Activated CD4-positive, CD25-positive, alpha-beta regulatory T cell (primary cell): ENCODE measurements at places on chromosomes 16 and 17.

DNA sequence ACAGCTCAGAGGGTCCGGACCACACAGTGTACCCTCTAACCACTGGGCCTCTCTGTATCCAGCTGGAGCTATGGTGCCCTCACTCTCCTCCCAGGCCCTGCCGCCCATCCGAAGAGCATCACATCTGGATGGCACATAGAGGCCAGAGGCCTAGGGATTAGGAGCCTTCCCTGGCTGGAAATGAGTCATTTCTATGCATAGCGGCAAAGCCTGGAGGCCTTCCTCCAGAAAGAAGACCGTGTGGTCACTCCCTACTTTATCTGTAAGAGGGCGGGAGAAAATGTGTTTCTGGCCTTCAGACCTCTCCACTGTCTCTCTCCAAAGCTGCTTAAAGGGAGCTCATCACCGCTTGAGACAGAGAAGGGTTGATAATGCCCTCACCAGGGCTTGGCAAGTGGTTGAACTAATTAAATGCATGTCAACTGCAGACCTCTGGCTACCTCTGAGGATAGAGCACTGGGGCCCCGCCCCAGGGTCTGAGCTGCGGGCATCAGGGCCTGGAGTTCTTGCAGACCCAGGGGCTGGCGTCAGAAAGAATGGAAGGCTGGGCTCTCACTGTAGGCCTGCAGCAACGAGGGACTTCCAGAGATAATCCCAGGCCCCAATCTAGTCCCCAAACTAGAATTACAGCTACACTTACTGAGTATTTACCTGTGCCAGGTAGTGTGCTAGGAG is 122.2 kb downstream of the IRX5 start:
- DNase-seq: no peak

DNA sequence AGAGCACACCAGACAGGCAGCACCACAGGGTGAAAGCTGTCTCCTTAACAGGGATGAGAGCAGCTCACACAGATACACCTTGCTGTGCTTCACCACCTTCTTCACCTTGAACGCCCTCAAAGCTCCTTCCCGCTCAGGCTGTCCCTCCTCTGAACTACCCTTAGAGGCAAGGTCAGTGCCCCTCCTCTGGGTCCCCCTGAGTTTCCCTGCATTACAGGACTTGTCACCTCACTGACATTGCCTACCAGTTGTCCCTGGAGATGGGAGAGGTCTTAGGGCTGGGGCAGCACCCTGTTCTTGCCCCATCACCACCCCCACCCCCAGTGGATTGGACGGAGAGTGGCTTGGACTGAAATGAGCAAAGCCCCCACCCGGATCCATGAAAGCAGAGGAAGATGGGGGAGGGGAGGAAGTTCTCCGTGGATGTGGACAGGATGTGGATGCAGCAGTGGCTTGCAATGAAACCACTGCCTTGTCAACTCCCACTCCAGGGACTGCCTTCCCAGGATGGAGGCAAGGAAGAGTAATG is 73.2 kb upstream of the CDH5 start:
- no peak for DNase-seq

- no peak for DNase-seq
Measured at GRCh38 chr17:77242118-77242851, 101.5 kb downstream of the SEC14L1 start.

DNA sequence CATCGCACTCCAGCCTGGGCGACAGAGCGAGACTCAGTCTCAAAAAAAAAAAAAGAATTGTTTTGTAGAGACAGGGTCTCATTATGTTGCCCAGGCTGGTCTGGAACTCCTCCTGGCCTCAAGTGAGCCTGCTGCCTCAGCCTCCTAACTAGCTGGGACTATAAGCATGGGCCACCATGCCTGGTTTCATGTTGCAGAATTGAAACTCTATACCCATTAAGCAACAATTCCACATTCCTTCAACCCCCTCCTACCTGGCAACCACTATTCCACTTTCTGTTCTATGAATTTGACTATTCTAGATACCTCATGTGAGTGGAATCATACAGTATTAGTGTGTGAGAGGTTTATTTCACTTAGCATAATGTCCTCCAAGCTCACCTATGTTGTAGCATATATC is 24.5 kb downstream of the RNF135 start:
- no peak for DNase-seq

DNA sequence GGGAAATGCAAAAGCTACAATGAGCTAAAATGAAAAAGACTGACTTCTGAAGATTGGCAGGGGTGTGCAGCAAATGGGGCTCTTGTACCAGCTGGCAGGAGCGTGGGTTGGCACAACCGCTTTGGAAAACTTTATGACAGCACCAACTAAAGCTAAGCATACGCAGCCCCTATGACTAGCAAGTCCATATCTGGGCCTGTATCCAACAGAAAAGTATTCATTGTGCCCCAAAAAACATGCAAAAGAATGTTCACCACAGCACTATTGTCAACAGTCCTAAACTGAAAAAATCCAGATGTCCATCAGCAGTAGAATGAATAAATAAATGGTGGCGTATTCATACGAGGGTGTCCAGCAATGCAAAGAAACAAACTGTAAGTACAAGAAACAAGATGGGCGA is 22.6 kb upstream of the ITGA3 start:
- no peak for DNase-seq

GRCh38 chr17:7944326-7944725 is 12.3 kb downstream of the CNTROB start:
- DNase-seq: no peak

DNA sequence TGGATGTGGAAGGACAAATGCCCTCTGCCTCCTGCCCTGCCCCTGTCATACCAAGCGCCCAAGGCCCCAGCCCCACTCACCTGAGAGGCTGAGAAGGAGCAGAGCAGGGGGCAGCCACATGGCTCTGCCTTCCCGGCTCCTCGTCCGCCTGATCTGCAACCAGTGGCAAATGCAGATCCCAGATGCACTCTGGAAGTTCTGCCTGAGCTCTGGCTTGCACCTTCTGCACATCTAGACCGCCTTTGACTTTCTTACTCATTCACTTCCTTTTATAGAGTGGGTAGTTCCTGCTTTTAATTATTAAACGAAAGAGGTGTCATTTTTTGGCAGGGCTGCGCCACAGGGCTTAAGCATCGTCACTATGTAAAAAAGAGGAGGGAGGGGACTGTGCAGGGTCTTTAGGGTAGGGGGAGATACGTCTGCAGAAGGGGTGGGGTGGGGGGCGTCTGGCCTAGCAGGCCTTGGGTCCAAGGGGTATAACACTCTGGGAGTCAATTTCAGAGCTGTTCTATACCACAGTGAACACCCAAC is at the start of gene CD300LB:
TSS of gene CD300LB (minus strand) at position 245 of the 531 bp plus-strand sequence. CDS start at position 120, 125 bp downstream.
- DNase-seq: no peak

GRCh38 chr16:9205661-9206060 is 114.2 kb downstream of the HAPSTR1 start:
- DNase-seq: no peak

- DNase-seq: no peak
Measured at GRCh38 chr16:77690416-77690815, 31.9 kb upstream of the NUDT7 start.

DNA sequence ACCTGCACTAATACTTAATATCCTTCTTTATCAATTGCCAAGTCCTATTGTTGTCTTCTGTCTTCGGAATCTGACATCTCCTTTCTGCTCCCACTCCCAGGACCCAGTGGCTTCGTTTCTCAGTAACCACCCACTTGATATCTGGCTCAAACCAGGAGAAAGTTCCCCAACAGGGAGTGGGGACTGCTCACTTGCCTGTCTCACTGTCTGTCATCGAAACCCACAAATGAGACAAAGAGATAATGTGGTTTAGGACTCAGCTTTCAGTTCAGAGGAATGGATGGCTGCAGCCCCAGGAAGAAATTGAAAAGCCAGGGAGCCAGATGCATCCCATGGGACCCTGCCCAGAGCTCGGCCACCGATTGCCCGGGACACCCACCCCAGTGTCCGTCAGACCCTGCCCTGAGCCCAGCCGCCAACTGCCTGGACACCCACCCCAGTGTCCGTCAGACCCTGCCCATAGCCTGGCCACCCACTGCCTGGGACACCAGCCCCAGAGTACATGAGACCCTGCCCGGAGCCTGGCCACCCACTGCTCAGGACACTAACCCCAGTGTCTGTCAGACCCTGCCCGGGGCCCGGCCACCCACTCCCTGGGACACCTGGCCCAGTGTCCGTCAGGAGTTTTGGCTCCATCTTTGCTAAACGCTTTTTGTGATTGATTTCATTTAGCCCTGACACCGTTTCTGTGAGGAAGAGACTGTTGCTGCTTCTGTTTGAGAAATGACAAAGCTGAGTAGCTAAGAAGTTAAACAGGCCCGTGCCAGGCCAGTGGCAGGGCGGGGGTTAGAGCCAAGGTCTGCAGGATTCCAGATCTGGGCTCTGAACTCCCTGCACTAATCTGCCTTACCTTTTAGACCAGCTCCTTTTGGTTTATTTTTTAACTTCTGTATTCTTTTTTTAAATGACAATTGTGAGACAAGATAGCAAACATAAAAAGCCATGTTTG is 251.4 kb downstream of the PHKB start:
- no peak for DNase-seq

DNA sequence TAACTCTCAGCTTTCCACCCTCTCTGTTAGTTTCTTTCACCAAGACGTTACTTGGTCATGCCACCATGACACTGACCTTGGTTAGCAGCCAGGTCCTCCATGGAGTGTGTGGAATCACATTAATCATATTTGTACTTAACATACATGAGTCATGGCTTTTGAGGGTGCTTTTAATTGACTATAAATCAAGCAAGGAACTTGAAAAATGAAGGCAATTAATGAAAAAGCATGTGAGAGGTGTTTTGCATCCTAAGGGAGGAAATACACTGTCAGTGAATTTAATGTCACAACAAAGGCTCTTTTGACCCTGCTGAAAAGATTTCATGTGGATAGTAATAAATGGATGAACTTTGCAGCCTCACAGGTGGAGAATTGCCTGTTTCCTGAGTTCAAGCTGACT is 240.7 kb downstream of the CDH13 start:
- DNase-seq: no peak
